ENCODE measurements at places on chromosomes 5 and 9.

DNA sequence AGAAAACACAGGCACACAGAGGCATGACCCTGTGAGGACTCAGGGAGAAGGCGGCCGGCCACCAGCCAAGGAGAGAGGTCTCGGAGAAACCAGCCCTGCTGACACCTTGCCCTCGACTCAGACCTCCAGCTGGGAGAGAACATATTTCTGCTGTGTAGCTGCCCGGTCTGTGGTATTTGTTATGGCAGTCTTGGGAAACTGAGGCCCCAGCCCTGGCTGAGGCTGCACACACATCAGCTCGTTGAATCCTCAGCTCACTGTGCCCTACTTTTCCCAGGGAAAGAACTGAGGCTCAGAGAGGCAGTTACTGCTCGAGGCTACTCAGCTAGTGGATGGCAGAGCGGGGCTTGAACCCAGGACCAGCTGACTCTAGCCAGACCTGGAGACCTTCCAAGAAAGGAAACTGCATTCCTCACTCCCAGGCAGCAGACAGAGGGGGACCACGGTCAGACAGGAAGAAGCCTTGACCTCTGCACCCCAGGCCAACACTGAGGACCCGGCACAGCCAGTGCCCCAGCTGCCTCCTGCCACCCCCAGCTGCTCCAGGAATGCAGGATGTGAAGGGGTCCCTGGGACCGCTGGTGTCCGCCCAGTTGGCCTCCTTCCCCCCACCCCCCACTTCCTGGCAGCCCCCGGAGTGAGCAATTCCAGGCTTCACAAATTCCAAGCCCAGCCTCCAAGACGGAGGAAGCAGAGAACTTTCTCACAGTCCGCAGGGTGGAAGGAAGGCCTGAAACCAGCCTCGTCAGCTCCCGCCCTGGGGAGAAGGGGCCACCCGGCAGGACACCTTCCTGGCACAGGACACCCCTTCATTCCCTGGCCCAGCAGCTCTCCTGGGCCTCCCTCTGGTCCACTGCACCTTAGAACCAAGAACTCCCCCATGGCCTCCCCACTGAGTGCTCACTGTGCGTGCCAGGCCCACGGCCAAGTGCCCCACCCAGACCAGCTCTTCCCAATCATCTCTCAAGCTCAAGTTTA, 69.9 kb downstream of the LRSAM1 start:
- DNase-seq: no peak

GRCh38 chr5:159100025-159100781, 487 bp upstream of the EBF1 start:
- DNase-seq: peak; percentile 54

DNA sequence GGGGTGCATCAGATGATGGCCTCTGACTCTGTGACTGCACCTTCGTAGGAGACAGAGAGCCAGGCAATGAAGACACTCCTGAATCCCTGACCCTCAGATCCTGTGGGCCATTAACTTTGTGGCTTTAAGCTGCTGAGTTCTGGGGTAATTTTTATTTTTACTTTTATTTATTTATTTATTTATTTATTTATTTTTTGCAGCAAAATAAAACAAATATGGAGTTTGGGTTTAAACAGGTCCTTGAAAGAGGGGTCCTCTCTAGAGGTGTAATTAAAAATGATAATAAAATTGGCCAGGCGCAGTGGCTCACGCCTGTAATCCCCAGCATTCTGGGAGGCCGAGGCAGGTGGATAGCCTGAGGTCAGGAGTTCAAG, 104.9 kb upstream of the RAPGEF1 start:
- no peak for DNase-seq

DNA sequence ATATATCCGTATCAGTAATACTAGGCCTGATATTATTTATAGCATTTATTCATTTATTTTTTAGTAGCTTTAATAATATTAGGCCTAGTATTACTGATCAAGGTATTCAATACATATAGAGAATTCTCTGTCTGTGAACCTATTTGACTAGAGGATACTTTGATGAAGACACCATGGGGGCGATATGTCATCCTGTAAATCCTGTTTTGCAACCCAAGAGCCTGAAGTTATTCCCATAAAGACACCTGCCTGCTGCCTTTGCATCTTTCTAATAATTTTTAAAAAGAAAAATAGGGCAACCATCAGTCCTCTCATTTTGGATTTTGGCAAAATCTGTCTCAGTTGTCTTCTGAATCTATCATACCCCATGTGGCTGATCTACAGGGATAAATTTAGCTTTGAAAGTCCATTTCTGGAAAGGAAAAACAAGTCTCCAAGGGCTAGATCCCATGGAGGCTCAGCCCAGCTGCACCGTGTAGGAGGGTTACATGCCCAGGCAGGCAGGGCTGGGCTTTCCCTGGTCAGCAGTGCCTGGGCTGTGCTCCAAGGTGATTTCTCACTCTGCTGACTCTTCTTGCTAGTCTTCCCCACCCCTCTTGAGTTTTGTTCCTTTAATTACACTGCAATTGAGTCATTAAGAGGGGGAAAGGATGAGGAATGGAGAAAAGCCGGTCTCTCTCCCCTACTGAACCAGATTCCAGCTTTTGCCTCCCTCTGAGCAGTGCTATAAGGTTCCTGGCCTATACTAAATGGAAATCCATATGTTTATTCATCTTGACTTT, 169.0 kb downstream of the TRIM32 start:
- no peak for DNase-seq

GRCh38 chr5:3365501-3366215, 230.0 kb upstream of the IRX1 start:
- no peak for DNase-seq

DNA sequence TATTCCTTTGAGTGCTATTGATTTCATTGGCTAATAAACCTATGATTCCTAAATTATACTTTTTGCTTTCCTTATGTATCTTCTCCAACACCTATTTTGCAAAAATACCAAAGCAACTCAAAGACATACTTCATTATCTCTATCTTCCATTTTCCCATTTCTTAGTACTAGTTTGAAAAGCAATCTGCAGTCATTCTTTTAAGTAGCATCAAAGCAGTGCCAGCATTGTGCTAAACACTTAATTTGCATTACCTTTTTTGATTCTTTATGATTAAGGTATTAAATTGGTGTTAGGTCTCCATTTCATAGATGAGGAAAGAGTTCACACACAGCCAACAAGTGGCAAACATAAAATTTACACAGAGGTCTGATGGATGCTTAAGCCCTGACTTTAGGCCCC, 330.3 kb downstream of the ARL15 start:
- no peak for DNase-seq

GRCh38 chr5:103512500-103512899, 50.1 kb downstream of the NUDT12 start:
- DNase-seq: no peak

DNA sequence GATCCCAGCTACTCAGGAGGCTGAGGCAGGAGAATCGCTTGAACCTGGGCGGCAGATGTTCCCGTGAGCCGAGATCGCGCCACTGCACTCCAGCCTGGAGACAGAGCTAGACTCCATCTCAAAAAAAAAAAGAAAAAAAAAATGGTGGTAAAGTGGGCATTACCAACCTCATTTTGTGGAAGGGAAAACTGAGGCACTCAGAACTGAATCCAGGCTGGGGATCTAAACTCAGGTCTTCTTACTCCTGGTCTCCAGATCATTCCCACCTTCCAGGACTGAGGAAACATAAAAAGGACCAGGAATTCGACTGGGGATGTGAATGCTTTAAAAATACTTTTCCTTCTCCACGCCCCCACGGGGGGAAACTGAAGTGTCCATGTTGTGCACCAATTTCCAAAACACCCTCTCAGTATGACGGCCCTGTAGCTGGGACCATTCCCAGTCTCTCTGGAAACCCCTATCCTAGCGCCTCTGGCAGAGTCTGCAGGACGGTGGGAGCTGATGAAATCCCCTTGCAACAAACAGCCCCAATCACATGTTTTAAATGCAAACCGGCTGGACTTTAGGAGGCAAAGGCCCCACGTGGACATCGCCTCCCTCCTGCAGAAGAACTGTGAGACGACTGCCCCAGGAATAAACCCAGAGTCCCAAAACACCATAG, 8.9 kb upstream of the AKNA start:
- no peak for DNase-seq

DNA sequence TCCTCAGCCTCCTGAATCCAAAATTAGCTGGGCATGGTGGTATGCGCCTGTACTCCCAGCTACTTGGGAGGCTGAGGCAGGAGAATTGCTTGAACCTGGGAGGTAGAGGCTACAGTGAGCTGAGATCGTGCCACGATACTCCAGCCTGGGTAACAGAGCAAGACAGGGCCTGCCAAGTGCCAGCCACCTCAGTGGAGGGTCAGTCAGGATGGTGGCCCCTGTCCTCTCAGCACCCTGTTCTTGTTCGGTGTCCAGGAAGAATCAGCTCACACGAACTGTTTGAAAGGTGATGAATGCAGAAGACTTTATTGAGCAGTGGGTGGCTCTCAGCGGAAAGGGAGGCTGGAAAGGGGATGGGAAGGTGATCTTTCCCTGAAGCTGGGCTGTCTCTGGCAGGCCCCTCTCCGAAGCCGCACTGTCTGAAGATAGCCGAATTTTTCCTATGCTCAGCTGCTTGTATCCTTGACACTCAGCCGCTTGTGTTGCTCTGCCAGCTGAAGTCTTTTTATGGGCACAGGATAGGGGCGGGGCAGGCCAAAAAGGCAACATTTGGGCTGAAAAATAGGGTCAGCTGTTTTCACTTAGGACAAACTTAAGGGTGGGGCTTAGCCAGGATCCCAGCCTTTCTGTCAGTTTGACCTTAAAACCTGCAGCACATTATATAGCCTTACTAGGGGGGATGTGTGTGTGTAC, 50.9 kb downstream of the UBE2R2 start:
- DNase-seq: no peak

DNA sequence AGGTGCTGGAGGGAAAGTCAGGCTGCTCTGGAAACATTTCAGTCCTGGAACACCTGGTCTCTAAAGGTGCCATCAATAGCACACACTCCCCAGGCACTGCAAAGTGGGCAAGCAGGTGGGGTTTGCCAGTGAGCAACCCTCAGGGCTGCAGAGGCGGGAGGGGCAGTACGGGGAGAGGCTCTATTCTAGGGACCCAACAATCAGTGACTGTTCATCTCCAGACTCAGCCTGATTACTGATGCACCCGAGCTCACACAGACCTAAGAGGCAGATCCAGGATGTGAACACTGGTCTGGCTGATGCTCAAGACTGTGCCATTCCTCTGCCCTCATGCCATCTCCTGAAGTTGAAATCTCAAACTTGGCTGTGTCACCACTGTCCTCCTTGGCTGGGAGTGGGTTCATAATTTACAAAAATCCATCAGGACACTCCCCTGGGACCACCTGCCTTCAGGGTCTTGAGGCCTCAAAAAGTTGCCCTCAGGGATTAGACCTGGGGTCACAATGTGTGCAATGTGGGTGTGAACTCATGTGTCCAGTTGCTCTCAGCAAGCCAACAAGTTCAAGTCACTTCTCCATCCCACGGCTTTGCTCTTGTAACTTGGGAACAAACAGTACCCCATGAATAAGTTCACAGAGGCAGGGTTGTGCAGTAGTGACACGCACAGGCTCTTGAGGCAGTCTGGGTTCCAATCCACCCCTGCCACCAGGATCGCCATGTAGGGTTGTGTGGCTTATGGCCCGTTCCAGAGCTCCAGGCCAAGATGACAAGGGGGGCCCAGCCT, 19.9 kb upstream of the KCNMB1 start:
- no peak for DNase-seq

GRCh38 chr9:81598123-81598497, 91.2 kb downstream of the TLE1 start:
- no peak for DNase-seq

GRCh38 chr5:176639208-176639607, 8.1 kb upstream of the TSPAN17 start:
- no peak for DNase-seq

GRCh38 chr9:93119703-93119952, 14.4 kb downstream of the NINJ1 start:
- DNase-seq: no peak

DNA sequence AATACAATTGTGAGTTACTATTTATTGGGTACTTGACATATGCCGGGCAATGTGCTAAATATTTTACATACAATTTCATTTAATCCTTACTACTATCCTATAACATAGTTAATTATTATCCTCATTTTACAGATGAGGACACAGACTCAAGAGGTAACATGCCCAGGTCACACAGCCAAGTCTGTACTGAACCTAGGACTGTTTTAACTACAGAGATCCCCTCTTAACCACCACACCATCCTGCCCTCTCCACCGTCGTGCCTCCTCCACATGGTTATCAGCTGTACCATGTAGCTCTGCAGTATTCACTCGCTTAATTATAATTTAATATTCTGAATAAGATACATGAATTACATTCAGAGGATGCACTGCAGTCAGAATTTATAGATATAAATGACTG, 5.3 kb downstream of the RAB14 start:
- no peak for DNase-seq

- DNase-seq: no peak
These were observed 330.1 kb downstream of the NDUFS4 start for GRCh38 chr5:53890490-53890889.

GRCh38 chr5:131783874-131784273, 12.9 kb downstream of the FNIP1 start:
- no peak for DNase-seq

- DNase-seq: no peak
These were observed 78.2 kb downstream of the GCNT1 start for GRCh38 chr9:76537150-76537646.

DNA sequence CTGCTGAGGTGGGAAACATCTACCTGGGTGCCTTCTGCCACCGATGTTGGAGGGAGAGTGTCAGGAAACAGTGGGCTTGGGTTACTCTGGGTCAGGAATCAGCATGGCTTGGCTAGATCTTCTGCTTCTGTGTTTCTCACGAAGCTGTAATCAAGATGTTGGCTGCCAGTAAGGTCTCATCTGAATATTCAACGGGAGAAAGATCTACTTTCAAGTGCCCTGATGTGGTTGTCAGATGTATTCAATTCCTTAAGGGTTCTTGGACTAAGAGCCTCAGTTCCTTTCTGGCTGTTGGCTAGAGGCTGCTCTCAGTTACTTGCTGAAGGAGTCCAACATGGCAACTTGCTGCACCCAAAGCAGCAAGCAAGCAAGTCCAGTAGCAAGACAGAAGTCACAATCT, 41.9 kb upstream of the STOM start:
- no peak for DNase-seq

GRCh38 chr5:105684799-105685198, 1985.9 kb downstream of the EFNA5 start:
- no peak for DNase-seq

GRCh38 chr5:163586531-163586956, 81.1 kb downstream of the MAT2B start:
- no peak for DNase-seq

DNA sequence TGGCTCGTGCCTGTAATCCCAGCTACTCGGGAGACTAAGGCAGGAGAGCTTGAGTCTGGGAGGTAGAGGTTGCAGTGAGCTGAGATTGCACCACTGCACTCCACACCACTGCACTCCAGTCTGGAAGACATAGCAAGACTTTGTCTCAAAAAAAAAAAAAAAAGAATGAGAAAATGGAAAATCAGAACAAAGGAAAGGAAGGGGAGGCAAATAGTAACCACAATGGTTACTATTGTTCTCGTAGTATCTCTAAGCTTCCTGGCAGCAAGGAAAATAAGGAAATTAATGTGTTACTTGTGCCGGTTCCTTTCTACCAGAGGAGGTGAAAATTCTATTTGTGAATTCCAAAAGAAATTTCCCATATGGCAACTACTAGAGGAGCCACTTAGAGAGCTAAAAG, 48.5 kb upstream of the BNC2 start:
- no peak for DNase-seq
